ENCODE measurements at places on chromosomes 1 and 21. TPM values are rescaled to one million over a fixed set of nuclear protein-coding genes. Genes with fewer than 3 reads are reported as not detected.

B3GALT2 gene
- 0.17 TPM for total RNA-seq

DMRTA2 gene
- total RNA-seq: 0.15 TPM

DMBX1 gene
- not detected for total RNA-seq

FOXD3 gene
- total RNA-seq: not detected

DHRS3 gene
- total RNA-seq: 52.5 TPM

ALPL gene
- 0.87 TPM for total RNA-seq

AQP10 gene
- total RNA-seq: not detected

MATN1 gene
- total RNA-seq: 0.33 TPM

VANGL2 gene
- total RNA-seq: under 0.01 TPM

KRTAP19-1 gene
- not detected for total RNA-seq

SPRR1B gene
- not detected for total RNA-seq

TP73 gene
- total RNA-seq: not detected

TFAP2E gene
- 0.33 TPM for total RNA-seq

DAB1 gene
- total RNA-seq: not detected

ABCD3 gene
- 43.3 TPM for total RNA-seq

UBQLN4 gene
- total RNA-seq: 12.9 TPM

ZNF683 gene
- not detected for total RNA-seq

CASQ2 gene
- not detected for total RNA-seq

FCAMR gene
- not detected for total RNA-seq

CYP4A11 gene
- not detected for total RNA-seq

PRAMEF25 gene
- not detected for total RNA-seq

AK2 gene
- total RNA-seq: 87.5 TPM

TMEM51 gene
- 8.3 TPM for total RNA-seq

CFAP57 gene
- 0.33 TPM for total RNA-seq

CFHR1 gene
- total RNA-seq: not detected

ETV3L gene
- total RNA-seq: not detected

COL24A1 gene
- total RNA-seq: 0.87 TPM

PADI1 gene
- not detected for total RNA-seq

CHI3L1 gene
- 14.8 TPM for total RNA-seq

Data from smooth muscle cell of trachea (primary cell).